ENCODE measurements at places on chromosomes 3 and 15.

DNA sequence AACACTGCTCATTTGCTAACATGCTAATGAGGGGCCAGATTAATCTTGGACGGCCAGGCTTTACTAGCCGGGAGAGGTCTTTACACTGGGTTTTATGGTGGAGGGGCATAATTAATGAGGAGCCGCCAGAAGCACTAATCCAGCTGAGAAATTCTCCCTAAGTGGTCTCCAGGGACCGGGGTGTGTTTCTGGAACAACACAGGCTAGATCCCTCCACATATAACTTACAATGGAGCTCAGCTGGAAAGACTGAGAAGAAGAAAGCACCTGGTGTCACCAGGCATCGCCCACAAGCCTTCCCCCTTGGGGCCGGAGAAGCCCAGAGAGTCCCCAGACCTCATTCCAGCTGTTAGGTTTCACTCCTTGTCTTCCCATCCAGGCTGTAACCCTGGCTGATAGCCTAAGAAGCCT is 127.5 kb downstream of the MEGF11 start:
- DNase-seq, result no peak

- DNase-seq, result no peak
Measured at GRCh38 chr3:20646425-20646824, 460.4 kb upstream of the SGO1 start.

DNA sequence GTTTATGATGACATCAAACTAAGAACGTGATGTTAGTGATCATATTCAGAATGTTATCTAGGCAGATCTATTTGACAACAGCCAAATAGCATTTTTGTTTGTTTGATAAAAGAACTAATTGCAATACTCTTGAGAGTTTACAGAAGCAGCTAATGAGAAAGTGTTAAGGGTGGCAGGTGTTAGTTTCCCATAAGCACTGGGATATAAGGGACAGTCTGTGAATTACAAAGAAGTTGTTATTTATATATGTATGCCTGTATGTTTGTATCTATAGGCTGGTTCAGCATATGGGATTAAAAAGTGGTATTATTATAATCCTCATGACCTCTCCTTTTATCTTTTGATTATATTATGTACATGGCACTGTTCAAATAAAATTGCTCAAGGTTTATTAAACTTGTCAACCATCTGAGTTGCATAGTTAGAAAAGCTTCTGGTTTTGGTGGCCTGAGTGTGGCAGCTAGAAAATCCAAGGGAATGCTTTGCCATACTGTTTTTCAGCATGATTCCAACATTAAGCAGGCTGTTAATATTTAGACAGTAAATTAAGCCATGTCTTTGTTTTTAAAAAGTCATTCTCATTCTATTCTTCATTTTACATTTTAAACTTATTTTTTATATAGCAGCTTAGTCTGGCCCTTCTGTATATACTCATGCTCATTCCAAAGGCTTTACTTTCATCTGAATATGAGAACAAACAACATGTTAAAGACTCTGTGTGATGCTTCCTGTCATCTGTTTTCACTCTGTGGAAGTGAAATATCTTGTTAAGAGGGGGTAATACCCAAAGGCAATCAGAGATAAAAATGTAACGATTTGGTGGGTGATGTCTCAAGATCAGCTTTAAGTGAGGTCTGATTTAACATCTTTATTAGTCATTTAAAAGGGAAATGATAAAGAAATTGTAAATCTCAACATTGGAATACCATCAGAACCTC is 13.1 kb downstream of the ROBO2 start:
- no peak for DNase-seq

DNA sequence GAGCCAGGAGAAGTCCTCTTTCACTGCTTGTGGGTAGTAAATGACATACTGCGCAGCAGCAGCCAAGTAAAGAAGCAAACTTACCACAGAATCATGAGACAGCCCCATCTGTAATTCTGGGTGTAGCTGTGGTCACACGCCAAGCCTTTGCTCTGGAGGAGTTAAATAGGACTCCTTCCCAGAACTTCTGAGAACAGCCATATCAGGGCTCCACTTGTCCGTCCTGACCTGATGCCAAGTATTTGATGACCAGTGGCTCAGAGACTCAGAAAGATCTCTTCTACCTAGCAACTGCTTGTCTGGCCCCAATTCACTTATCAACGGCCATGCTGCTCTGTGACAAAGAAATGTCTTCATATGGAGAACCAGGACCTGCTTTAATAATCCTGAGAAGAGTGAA is 20.6 kb upstream of the GOLIM4 start:
- DNase-seq, result no peak

- DNase-seq, result no peak
Measured at GRCh38 chr15:70012895-70013294, 84.8 kb downstream of the TLE3 start.

DNA sequence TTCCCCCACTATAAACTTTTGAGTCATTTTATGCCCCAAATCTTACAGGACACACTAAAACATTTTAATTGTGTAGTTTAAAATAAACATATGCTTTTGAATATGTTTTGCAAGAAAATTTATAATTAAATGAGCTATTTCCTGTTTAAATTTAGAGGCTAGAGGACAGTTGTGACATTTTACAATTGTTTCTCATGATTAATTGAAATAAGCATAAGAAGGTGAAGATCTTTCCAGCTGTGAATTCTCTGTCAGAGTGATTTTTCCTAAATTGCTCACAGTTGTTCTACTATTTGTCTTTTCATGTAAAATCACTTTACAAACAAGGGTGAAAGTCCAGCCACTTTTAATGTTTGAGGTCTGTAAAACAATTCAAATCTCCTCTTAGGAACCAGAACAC is 892.3 kb downstream of the CADM2 start:
- DNase-seq, result no peak

DNA sequence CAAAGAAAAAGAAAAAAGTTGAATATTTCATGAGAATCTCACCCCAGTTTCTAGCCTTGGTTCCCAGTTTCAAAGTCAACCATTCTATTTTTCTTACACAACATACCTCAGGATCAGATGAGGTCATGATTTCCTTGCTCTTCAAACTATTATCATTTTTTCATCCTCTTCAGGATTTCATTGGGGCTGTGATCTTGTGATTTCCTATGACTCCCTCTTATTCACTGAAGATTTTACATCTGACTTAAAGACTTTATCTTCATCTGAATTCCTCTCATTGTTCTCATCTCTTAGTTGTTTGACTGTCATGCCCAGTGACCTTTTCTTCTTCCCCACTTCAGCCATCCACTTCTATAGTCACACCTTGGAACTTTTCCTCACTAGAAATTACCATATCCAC is 3.1 kb upstream of the C3orf33 start:
- DNase-seq, result peak; percentile 8

DNA sequence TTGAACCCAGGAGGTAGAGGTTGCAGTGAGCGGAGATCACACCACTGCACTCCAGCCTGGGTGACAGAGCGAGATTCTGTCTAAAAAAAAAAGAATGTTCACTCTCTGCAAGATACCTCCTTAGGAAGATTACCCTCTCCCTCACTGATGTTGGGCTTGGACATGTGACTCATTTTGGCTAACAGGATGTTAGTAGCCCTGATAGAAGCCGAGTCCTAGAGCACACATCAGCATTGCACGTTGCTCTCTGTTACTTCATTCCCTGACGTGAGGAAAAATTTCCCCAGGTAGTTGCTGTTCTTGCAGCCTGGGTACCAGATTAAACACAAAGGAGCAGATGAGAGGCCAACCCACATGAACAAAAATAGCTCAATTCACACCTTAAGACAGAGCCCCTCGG is 78.1 kb upstream of the PRICKLE2 start:
- DNase-seq, result no peak

- no peak for DNase-seq
Measured at GRCh38 chr15:60827492-60827891, 348.6 kb upstream of the ICE2 start.

GRCh38 chr15:50880206-50880605 is 28.3 kb upstream of the AP4E1 start:
- DNase-seq, result no peak

GRCh38 chr3:23761440-23761896 is 44.3 kb upstream of the UBE2E1 start:
- DNase-seq, result no peak

DNA sequence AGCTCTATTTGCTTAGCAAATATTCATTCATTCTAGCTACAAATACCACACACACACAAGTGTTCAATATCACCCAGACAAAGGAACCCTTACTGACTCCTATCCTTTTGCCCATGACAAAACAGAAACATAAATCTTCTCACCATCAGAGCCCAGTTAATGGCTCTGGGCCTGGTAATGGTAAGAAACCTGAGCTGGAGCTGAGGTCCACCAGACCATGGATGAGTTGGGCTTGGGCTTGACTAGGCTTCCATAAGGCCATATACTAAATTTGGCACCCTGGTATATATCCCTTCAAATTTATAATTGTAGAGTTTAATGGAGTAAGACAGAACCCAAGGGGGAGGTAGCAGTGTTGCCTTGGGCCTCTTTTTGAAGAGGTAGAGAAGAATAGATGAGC is 29.4 kb downstream of the GPR176 start:
- DNase-seq, result no peak

- no peak for DNase-seq
Measured at GRCh38 chr3:134197681-134198261, 52.9 kb downstream of the RYK start.

- no peak for DNase-seq
Measured at GRCh38 chr3:135218304-135218703, 423.2 kb downstream of the EPHB1 start.

DNA sequence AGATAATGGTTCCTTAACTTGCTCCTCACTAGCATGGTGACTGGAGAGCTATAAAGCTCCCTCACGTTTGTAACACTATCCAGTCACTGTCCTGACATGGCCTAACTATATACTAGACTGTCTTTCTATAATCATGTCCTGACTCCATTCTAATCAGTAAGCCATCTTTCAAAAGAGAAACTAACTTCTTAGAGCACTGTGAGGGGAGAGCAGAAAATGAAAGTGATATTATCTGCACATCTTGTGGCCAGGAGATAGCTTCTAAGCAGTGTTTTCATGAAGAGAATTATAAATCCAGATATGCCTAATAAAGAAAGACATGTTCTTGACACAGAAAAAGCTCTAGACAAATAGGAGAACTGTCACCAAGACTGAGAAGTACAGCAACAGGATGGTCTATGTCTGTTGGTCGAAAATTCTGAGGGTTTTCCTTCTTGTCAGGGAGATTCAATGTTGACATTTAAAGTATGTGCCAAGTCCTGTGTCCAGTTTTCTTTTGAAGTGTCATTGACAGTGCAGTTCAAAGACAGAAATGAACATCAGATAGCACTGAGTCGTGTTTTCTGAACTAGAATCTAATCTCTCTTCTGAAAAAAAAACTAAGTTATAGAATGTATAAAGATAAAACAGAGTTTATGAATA is 230.6 kb upstream of the PEX5L start:
- DNase-seq, result no peak

DNA sequence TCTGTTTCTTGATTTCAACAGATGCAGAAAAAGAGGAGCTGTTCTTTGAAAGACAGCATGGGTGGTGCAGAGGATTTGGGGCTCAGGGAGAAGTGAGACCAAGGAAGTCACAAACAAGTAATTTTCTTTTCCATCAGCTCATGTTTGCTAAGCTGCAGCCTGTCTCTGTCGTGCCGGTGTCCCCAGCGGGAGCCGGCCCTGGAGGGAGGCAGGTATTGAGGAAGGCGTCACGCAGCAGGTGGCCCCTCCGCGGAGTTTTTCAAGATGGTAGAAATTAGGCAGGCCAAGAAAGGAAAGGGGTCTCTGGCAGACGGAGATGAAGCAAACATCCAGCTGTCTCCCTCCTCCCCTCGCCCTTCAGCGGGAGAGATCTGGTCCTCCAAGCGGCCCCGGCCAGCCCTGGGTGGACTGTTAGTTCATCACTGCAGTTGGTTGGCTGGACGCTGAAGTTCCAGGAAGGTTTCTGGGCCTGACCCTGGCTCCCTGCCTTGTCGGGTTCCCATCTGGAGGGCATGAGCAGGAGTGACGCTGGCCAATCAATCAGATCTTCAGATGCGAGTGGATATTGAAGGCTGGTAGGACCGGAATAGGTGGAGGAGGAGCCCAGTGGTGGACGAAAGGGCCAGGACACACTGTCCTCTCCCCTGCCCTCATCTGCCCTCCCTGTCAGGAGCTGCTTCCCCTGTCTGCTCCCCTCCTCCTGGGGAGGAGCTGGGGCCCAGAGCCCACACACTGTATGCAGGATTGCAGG is 27.7 kb upstream of the MUC4 start:
- DNase-seq, result no peak

- DNase-seq, result no peak
Measured at GRCh38 chr3:195416795-195417194, 26.0 kb downstream of the ACAP2 start.

GRCh38 chr15:27855137-27855536 is 244.0 kb downstream of the OCA2 start:
- no peak for DNase-seq

DNA sequence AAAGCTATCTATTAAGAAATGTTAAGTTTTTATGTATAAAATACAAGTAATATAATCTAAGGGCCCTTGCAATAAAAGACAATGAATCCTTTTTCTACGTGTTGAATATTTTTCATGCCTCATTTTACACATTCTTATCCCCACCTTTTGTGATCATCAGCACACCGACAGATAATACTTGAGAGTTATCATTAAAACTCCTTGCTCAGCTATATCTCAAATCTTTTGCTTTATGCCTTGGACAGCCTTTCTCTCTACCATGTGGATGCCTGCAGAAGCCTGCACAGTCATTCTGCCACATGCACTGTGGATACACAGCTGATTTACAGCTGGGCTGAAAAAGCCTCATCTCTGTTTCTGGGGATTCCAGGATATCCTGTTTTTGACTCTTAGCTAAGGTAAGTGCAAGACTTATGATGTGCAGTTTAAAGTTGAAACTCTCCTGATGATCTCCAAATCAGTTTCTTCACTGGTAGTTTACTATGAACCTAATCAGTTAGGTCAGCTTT is 1565.1 kb downstream of the SI start:
- DNase-seq, result no peak

GRCh38 chr3:71214797-71215196 is 368.7 kb downstream of the FOXP1 start:
- no peak for DNase-seq

- DNase-seq, result no peak
Measured at GRCh38 chr3:144324076-144324475, 352.5 kb downstream of the DIPK2A start.

DNA sequence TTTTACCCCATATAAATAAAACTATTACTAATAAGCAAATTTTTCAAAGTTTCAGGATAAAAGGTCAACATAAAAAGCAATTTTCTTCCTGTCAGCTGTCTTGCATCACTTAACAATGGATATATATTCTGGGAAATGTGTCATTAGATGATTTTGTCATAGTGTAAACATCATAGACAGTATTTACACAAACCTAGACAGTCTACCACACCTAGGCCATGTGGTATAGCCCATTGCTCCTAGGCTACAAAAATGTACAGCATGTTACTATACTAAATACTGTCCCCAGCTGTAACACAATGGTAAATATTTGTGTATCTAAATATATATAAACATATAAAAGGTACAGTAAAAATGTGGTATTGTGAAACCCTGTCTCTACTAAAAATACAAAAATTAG is 156.7 kb downstream of the ANO10 start:
- no peak for DNase-seq
